ENCODE measurements at places on chromosomes 2 and 18.

- no peak for DNase-seq
Measured at GRCh38 chr18:2536063-2536462, 35.2 kb downstream of the METTL4 start.

- no peak for DNase-seq
Measured at GRCh38 chr2:28589746-28590463, 94.0 kb downstream of the PLB1 start.

- DNase-seq = no peak
Measured at GRCh38 chr18:46711444-46711863, 45.4 kb downstream of the ST8SIA5 start.

- no peak for DNase-seq
Measured at GRCh38 chr2:46146866-46147502, 150.2 kb upstream of the EPAS1 start.

DNA sequence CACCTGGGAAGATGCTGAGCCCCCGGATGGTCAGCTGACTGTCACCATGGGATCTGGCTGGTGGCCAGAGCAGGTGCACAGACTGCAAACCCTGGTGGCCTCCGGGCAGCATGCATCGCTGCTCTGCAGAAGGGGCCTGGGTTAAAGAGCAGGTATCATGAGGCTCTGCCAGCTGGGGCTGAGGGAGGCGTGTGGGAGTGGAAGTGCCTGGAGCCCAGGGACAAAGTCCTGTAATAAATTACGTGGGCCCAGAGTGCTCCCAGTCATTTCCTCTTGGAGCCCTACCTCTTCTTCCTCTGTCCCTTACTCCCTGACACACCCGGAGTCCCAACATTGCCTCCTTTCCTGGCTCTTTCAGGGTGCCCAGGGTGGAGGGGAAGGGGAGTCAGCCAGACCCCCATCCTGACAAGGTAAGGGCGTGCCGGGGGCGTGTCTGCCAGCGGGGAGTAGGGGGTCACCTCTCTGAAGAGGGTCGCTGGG is at the start of gene MYO7B:
TSS of gene MYO7B (plus strand) at position 262 of the 480 bp plus-strand sequence. CDS start 24,040 bp downstream, outside the sequence.
- DNase-seq = no peak

GRCh38 chr18:37306432-37306831 is 259.2 kb downstream of the CELF4 start:
- DNase-seq = no peak

DNA sequence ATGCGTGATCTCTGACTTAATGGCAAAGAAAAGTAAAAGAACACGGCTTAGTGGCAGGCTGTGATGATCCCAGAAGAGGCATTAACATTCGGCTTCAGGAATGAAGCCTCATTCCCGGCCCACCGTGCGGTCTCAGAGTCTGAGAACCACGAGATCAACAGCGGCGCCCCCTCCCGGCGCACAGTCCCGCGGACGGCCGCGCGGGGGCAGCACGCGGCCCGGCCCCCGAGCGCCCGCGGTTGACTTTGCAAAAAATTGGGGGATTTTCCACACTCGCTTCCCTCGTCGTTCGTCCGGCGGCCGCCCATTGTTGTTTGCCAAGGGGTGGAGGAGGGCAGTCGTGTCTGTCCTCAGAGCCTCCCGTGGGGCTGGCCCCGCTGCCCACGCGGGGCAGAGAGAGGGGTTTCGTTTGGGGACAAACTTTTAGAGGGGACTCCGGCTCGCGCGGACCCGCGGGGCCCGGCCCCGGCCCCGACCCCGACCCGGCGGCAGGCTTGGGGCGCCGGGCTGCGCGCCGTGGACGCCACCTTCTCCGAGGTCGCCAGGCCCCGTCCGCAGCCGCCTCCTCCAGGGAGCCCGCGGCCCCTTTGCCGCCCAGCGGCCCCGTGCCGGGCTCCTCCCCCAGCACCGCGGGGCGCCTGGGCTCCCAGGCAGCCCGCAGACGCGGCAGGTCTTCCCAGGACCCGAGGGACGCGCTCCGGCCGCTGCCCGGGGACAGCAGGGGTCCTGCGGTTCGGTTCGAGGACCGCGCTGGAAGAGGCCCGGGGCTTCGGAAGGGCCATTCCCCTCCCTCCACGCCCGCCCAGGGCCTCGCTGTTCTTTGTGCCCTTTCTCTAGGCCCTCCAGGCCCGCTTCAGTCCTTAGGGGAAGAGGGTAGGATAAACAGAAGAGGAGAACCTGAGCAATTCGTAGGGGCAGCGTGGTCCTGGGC is 3.4 kb upstream of the HS6ST1 start:
- DNase-seq = peak; percentile 72

GRCh38 chr18:59354731-59355130 is 4.3 kb downstream of the LMAN1 start:
- no peak for DNase-seq

DNA sequence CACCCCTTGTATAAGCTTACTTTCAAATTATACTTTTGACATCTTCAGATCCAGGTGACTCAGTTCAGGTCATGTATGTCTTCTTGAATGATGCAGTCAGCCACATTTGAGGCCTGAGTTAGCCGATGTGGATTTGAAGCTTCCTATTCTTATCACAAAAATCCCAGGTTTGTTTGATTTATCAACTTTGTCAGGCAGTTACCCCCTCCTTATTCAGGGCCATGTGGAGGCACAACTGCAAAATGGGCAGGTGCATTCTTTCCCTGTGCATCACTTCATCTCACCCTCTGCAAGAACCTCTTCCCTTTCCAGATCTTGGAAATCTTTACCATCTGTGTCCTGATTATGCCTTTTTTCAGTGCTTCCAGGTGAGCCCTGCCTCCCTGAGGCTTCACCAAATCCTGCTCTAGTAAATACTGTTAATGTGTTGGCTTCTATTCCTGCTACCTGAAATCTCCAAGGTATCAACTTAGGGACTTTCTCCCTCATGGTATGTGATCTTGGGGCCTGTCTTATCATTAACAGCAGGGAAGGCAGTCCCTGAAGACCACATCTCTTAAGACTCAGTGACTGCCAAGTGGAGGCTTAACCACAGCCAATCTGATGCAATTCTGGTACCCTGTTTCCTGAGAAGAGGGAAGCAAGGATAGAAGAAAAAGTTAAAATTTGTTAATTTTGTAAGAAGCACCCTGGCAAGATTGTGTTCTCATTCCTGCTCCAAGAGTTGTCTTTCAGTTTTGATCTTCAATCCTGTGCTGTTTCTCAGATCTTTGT is 9.4 kb upstream of the ARHGAP28 start:
- DNase-seq = no peak

DNA sequence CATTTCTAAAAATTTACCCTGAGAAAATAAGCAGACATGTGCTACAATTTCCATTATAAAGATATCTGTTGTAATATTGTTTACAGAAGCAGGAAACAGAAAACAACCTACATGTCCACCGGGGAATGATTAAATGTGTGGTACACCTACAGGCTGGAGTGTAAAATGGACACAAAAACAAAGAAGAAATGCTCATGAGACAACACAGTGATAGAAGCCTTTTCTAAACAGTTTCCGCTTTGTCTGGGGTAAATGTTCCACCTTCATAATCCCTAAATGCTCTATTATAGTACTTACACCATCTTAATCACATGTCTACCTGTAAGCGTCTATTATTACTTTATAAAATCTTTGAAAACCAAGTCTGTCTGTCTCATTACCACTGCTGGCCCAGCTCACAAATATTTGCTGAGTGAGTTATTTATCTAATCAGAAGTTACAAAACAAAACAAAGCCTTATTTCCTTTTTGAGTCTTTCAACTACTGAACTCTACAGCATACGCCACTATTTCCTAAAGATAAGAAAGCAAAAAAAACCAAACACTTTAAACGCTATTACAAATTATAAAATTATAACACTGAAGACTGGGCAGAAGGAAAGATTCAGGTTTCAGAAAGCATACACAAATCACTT is 95.3 kb downstream of the PIGN start:
- DNase-seq = no peak

DNA sequence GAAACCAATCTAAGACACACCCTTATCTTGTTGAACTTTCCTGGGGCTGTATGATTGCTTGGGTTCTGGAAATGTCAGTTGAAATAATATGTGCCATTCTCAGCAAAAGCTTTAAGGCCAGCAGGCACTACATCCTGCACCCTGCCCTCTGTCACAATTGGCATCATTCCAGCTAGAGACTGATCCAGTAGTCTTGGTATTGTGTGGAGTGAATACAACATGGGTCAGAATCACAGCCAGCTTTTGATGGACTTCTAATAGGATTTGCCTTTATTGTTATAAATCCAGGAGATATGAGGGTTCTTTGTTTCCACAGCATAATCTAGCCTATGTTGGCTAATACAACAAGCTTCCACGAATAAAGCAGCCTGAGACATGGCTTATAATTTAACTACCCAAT is 617.0 kb upstream of the CDH2 start:
- no peak for DNase-seq

DNA sequence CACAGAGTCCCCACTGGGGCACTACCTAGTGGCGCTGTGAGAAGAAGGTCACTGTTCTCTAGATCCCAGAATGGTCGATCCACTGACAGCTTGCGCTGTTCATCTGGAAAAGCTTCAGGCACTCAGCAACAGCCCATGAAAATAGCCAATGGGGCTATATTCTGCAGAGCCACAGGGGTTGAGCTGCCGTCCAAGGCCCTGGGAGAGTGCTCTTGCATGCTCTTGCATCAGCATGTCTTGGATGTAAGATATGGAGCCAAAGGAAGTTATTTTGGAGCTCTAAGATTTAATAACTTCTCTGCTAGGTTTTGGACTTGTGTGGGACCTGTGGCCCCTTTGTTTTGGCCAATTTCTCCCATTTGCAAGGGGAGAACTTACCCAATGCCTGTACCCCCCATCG is 164.7 kb upstream of the HNMT start:
- no peak for DNase-seq

DNA sequence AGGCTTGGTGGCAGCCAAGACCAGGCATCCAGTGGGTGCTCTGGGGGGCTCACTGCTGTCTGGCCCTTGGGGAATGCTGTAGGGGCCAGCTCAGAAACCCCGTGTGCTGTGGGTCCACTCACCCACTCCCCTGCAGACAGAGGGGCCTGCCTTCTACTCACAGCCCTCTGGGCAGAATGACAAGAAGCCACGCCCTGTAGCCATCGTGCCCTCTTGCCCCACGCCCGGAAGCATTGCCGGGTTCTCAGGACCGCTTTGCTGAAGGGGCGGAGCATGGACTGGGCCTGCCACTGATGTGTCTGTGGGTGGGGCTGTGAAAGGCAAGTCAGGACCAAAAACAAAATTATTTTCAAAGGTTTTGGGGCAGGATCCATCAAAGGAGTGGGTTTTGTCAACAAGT is 27.8 kb downstream of the GLI2 start:
- no peak for DNase-seq

GRCh38 chr2:6955511-6956136 is 38.4 kb downstream of the RNF144A start:
- DNase-seq = no peak

- DNase-seq = no peak
Measured at GRCh38 chr2:157322432-157322831, 3.2 kb downstream of the ERMN start.
